ENCODE measurements at places on chromosomes 1 and 21.

DNA sequence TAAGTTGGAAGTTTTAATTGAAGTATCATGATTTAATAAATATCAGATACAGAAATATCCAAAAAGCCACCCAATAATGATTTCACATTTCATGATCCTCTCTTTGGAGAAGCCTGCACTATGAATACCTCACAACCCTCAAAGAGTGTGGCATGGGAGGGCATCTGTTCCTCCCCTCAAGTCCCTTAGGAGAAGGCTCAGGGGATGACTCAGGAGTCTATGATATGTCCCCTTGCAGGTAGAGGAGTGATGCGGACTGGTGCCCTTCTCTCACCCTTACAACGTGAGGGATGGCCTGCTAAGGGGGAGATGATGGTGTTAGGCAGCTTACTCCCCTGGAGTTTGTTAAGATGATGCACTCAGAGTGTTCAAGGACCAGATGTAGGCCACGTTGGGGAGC is 303.3 kb upstream of the DUSP10 start:
- DNase-seq = no peak

- DNase-seq = no peak
Measured at GRCh38 chr1:14686701-14687100, 88.2 kb downstream of the KAZN start.

DNA sequence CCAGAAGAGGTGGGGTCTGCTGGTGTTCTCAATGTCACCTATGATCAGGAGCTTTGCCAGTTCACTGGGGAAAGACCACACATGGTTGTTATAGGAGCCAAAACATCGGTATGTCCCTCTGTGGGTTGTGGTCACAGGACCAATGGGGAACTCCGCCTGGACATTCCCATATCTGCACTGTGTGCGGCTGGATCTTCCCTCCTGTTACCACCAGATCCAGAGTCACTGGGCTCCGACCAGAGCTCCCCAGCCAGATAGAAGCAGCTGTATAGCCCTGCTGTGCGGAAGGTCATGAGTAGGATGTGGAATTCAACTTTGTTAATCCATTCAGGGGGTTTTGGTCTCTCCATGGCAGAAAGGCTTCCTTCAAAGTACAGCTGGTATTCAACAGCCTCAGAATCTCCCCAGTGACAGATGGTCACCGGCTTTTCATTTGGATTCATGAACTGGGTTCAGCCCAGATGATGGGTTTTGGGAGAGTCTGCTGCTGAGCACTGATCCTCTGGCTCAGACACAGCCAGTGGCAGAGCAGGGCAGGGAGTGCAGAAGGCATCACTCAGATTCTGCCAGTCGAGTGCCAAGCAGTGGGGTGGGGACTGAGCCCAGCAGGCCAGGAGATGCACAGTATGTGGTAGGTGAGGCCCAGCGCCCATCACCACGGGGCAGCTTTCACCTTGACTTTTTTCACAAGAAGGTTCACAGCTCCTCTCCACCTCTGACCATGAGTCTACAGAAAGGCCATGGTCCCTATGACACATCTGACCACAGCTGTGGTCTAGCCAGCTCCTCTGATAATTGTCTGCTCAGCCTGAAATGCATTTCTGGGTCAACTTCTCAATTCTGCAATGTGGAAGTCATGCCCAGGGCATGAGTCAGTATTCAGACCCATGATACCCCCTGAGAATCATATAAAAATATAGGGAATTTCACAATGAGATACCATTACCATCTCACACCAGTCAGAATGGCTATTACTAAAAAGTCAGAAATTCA is 2.9 kb upstream of the SHCBP1L start:
- peak; percentile 93 for DNase-seq

- no peak for DNase-seq
Measured at GRCh38 chr1:208167261-208167869, 76.8 kb downstream of the PLXNA2 start.

- no peak for DNase-seq
Measured at GRCh38 chr1:44033041-44033575, 1.8 kb upstream of the SLC6A9 start.

GRCh38 chr1:58933599-58933926 is 149.7 kb upstream of the JUN start:
- peak; percentile 23 for DNase-seq

GRCh38 chr1:90074970-90075391 is 80.1 kb downstream of the ZNF326 start:
- DNase-seq = peak; percentile 44

- no peak for DNase-seq
Measured at GRCh38 chr1:203867802-203868201, 6.4 kb downstream of the SNRPE start.

DNA sequence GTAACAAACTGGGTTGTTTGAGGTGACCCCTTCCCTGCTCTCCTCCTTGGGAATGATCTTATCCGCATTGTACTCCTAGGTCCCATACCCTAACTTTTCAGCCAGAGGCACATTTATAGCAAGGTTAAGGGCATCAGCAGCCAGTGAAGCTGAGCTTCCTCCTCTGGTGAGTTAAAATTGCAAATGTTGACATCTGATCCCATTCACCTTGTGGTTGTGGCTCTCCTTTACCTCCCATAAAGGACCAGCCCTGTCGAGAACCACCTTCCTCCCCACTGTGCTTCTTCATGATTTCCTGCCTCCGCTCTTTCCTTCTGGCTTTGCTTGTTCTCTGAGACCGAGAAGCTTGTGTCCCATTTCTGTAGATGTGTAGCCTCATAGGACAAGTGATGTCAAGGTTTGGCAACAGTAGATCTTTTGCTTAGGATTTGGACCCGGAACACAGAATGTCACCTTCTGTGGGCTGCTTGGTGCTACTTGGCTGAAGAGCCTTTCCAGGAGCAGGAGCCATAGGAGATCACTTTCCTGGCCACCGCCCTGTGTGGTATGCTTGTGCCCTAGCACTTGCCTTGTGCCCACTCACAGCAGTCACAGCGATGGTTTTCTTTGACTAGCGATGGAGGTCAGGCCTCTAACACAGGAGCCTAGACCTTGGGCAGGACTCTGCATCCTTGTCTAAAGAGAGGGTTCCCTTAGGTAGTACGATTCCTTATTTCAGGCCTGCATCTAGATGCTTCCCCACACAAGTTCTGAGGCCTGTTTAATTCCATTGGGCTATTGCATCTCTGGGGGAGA is 18.8 kb downstream of the SZRD1 start:
- DNase-seq = no peak

DNA sequence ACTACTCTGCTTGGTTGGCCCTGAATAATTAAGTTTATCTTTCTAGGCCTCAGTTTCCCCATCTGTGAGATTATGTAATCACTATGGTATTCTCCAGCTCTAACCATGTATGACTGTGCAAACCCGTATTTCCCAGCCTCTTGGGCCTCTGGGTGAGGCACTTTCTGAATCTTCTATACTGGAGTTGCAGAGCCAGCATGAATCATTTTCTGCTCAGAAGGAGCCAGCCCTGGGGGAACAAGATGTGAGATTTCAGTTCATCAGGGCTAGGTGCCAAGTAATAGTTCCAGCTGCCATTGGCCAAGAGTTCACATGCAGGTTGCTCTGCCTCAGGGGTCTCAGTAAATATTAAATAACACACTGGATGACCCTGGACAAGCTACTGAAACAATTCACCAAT is 47.7 kb upstream of the USP24 start:
- peak; percentile 55 for DNase-seq

DNA sequence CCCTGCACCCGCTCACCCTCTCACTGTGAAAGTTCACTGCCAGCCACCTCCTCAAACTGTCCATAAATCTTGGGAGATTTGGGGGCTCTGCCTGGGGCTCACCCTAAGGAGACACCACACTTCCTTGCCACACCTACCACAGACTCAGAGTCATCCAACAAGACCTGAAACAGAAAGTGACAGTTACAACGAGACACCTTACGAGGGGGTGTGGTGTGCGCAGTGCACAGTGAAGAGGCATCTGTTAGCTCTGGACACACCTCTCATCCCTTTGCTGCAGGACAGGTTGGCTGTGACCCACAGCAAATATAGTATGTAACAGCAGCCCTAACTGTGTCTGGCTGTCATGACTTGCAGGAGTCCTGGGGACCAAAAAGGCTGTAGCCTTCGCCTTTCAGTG is 190.2 kb downstream of the NR5A2 start:
- no peak for DNase-seq

- no peak for DNase-seq
Measured at GRCh38 chr1:18836654-18837053, 22.8 kb downstream of the TAS1R2 start.

DNA sequence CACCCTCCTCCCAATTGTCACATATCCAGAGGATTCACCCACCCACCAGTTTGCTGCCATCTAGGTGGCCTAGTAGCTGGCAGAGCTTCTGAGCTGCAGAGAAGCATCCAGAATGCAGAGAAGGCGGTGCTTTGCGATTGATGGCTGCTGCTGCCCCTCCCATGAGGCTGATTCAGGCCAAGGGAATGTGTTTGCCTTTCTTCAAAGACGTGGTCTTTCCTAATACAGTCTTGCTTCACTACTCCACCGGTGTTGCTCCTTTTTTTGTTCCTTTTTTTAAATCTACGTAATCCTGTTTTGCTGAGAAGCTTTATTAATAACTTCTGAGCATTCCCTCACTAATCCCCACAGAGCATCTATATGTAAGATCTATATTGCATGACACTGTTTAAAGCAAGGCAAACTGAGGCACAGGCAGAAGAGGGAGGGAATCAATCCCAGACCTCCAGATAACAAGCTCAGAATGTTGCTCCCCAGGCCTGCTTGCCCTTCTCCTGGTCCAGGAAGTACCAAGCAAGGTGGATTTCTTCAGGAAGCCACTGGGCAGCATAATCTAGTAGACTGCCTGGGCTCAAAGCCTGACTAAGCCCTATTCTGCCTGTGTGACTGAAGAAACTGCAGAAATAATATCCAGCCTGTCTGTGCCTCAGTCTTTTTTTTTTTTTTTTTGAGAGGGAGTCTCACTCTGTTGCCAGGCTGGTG is 275.5 kb upstream of the FMN2 start:
- DNase-seq = peak; percentile 87

- no peak for DNase-seq
Measured at GRCh38 chr1:27235827-27236226, 1.4 kb downstream of the WDTC1 start.

GRCh38 chr21:46431448-46431847 is 27.2 kb upstream of the DIP2A start:
- no peak for DNase-seq

DNA sequence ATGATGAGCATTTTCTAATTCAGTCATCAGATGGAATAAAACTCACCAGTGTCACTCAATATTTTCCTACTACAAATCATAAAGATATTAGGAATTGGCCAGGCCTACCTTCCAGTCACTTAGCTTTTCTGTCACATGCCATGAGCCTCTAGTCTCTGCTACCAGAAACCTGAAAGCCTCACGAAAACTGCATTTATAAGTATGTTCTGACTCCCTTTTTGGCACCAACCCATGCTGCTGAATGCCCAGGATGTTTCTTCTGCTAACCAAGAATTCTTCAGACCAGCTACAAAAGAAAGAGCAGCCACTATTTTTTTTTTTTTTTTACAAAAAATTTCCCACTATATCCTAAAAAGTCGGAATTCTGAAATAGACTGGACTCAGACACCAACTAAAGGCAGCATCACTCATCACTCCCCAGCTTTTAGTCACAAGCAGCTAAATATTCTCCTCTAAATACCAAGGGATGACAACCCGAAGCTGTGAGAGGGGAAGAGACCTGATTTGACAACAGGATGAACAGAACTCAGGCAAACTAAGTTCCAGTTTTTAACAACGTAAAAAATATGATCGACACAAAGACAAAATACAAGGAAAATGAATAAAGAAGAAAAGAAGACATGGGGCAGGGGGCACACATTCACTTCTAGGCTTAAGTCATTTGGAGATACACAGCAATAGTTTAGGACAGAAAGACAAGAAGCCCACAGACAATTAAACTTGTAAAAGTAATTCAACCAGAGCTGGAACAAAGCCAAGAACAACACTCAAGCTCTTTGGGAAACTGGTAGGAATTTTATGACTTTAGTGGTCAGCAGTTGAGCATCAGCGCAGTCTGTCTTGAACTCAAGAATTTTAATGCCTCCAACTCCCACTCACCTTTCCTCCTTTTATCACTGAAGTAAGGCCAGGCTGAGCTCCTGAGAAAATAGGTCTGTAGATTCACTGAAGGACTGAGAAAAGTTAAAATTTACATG is 1.7 kb downstream of the DCAF8 start:
- DNase-seq = peak; percentile 81

GRCh38 chr1:22553104-22553880 is 10.0 kb upstream of the EPHA8 start:
- no peak for DNase-seq

GRCh38 chr1:35173909-35174540 is 18.9 kb downstream of the SFPQ start:
- no peak for DNase-seq

- no peak for DNase-seq
Measured at GRCh38 chr1:8947127-8947691, 1.5 kb downstream of the CA6 start.

GRCh38 chr1:64196074-64196870 is 7.2 kb upstream of the UBE2U start:
- no peak for DNase-seq

DNA sequence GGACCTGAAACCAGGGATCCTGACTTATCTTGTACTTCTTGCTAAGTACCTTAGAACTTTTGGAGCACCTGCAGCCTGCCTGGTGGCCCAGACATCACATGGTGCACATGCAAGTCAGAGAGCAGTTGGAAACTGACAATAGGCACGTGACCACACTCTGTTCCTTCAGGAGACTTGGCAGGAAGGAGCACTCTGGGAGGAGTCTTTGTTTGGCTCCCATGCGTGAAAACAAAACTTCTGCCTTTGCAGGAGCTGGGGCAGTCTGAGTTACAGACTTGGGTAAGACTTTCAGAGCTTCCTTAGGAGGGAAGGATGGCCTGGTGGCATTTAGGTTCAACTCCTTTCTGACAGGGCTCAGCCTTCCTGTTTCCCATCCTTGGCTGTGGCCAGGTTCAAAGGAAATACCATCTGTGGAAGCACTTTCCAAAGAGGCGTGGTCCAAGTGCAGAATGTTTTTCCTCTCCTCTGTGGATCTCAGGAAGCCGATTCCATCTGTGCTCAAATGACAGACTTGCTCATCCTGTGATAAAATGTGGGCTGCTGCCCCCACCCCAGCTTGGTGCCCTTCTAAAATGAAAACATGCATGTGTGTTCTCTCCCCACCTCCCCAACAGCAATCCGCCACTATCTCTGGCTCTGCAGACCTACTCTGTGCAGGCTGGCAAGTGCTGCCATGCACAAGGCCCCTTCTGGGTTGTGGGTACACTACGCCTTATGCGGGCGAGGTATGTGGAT is 14.1 kb upstream of the ZNF436 start:
- no peak for DNase-seq

All from fibroblast of upper back skin (primary cell).